ENCODE measurements at places on chromosomes 12 and 14.
A peak's percentile ranks its signal among the peaks of the same experiment; 100 is the strongest.

DNA sequence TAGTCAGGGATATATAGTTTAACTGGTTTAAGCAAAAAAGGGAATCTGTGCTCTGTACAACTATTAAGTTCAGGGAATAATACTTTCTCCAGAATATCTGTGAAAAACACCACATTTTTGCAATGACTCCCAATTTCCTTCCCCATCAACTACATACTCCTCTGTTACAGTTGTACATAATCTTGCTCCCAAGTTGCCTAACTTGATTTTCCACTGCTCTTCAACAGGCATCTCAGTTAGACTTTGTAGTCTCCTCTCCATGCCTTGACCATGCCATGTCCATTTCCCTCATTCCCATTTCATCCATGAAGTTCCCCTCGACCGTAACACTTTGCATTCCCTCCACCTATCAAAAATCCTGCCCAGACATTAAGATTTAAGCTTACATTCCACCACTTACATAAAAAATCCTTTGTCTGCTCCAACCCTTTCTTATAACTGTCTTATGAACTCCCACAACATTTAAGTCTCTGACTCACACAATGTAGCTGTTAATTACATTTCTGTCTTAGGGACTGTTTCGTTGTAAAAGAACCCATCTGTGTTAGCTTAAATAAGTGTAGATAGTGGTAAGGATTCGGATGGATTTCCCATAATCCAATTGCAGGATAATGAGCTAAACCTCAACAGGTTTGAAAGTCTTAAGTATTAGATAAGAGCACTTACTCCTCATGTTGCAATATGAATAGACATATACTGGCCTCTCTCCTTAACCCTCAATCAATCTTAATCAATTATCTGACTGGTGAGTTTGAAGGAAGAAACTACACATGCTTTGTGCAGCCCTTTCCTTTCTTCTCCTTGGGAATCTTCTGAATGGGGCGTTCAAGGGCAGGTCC lies 156.5 kb downstream of the PAWR start:
- no peak for DNase-seq

GRCh38 chr12:54082397-54082892 lies 28.8 kb downstream of the HOXC4 start:
- DNase-seq = no peak

DNA sequence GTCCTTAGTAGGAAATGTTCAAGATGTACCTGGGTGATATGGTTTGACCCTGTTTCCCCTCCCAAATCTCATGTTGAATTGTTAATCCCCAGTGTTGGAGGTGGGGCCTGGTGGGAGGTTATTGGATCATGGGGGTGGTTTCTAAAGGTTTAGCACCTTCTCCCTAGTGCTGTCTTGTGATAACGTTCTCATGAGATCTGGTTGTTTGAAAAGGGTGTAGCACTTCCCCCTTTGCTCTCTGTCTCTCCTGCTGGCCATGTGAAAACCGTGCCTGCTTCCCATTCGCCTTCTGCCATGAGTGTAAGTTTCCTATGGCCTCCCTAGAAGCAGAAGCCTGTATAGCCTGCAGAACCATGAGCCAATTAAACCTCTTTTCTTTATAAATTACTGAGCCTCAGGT lies 353.0 kb upstream of the SFSWAP start:
- DNase-seq = no peak

GRCh38 chr14:81450100-81450531 lies 50.0 kb upstream of the STON2 start:
- peak; percentile 68 for DNase-seq

GRCh38 chr12:131066886-131067490 lies 113.3 kb downstream of the ADGRD1 start:
- no peak for DNase-seq

DNA sequence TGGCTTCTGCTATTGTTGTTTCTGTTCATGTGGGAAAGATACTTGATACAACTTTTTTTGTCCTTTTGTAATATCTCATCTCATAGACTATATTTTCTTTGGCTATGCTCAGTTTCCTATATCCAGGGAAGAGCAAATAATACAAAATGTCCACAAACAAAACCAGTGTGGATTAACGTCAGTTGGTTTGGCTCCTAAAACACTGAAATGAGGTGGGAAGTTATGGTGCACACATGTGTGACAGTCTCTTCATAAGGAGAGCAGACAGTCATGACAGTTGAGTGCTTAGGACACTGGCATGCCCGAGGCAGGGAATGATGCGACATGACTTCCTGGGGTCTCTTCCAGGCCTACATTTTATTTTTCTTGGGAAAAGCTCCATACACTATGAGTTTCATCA lies 27.5 kb downstream of the RHOJ start:
- no peak for DNase-seq

GRCh38 chr12:95004610-95005009 lies 1.1 kb upstream of the NDUFA12 start:
- DNase-seq = no peak

DNA sequence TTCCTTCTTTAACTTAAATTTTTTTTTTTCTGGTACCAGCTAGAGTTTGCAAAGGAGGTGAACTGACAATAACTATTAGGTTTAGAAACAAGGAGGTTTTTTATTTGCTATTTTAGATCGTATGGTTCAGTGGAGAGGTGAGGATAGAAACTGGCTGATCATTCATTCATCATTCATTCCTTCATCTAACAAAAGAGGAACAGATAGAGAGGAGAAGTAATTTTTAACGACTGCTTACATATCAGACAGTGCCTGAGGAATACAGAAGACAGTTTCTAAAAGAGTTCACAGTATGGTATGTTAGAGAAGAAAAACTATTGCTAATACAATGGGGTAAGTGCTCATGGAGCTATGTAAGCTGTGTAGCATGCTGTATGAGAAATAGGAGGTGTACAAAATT lies 111.1 kb downstream of the ERC1 start:
- no peak for DNase-seq

DNA sequence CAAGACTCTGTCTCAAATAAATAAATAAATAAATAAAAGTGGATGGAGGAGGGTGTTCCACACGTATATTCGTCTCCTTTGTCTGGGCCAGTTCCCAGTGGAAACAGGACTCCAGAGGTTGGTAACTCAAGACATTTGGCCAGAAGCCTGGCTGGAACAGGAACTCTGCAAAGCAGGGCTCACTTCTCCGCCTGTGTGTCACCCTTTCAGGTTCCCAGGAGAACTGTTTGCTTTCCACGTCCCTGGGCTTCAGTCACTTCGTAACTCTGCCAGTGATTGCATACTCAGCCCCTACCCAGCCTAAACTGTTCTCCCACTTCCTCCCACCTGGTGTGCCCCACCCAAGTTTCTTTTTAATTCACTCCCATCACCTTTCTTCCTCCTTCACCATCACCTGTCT lies 7.0 kb upstream of the UBE2N start:
- no peak for DNase-seq

GRCh38 chr14:89445273-89445973 lies 28.4 kb upstream of the FOXN3 start:
- DNase-seq = no peak

GRCh38 chr12:27732281-27732680 lies 21.6 kb downstream of the MRPS35 start:
- DNase-seq = peak; percentile 5

- DNase-seq = no peak
Measured at GRCh38 chr14:22512106-22512814, 76.8 kb downstream of the DAD1 start.

DNA sequence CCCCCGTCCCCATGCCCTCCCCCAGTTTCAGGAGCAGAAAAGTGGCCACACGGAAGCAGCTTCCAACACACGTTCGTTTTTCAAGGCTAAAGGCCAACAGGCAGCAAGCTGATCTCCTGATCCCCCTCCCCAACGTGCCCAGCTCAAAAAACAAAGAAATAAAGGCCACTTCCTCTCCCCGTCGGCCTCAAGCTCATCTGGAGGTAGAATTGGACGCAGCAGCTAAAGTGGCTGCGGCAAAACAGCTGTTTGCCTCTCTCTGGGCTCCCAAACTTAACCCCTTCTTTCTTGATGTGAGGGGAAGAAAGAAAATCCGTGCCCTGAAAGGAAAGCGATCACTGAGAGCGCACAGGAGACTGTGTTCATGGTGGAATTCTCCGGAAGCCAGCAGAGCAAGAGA lies 66.3 kb downstream of the SCARB1 start:
- DNase-seq = no peak

DNA sequence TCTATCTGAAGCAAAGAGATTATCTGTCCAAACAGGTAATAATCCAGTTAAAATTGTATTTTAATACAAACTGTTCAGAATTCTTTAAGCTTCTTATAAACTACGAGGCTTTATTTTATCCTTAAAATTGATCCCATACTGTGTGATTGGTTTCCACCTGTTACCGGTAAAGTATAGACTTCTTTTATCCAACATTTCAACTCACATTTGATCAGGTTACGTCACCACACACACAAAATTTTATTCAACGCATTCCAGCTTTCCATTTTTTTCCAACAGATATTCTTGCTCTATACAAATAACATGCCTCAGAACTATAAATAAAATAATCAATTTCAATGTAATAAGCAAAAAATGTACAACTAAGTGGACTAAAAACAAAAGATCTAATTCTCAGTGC lies 4.5 kb downstream of the NOVA1 start:
- DNase-seq = no peak

- no peak for DNase-seq
Measured at GRCh38 chr14:79037593-79037992, 867.4 kb downstream of the NRXN3 start.

DNA sequence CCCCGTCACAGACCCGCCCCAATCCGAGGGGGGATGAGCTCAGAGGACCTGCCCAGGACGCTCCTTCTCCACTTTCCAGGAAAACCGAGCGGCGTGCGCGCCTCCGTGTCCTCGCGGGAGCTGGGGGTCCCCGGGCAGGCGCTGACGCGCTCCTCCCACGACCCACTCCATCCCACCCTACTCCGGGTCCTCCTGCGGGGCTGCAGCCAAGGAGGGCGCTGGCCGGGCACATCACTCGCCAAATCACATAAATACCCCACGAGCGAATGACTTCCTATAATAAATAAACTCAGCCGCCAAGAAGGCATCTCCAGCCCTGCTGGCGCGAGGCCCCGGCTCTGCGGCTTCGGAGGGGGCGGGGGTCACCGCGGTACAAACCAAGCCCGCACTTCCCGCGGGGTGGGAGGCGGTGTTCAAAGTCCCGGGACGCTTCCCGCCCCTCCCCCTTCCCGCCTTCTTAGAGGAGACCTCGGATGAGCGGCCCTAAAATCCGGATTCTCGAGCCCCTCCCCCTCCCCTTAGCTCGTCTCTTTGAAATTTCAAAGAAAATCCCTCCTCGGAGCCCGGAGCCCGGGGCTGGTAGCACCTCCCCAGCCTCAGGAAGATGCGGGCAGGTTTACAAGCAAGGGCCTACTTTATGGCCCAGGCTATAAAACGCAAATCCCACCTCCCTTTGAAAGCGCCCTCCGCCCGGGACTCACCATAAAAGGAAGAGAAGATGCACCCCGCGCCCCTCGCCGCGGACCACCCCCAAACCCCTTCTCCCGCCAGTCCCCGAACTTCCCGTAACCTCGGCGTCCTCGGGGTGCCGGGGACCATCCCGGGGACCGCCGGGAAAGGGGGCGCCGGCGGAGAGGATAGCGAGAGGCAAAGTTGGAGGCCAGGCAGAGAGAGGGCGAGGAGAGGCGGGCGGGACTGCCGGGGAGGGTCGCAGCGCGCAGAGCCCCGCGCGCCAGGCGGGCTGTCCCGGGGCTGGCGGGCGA lies 712 bp upstream of the FZD10 start:
- DNase-seq = peak; percentile 54

DNA sequence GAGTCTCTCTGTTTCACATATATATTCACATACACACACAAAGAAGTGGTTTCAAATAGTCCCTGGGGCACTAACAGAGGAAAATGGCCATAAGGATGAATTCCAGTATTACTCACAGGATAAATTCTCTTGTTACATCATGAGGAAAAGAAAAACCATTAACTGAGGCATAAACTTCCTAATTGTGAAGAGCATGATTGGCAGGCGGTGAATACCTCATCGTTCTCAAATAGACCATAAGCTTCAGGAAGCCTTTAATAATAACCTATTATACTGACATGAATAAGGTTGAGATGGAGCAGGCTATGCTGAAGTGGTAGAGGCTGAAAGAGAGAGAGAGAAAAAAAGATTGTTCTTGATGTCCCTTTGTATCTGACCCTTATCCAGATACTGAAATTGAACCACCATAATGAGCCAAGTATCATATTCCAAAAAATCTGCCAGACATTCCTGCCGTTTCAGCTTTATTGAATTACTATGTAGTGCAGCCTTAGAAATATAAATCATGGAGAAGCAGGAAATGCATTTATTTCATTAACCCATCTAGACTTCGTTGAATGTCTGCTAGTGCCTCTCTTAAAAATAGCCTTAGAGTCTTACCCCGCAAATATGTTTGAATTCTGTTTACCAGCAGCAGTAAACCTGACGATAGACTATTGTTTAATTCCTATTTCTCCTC lies 86.8 kb downstream of the NUAK1 start:
- DNase-seq = no peak

- DNase-seq = no peak
Measured at GRCh38 chr14:101360054-101360911, 201.0 kb upstream of the DIO3 start.

DNA sequence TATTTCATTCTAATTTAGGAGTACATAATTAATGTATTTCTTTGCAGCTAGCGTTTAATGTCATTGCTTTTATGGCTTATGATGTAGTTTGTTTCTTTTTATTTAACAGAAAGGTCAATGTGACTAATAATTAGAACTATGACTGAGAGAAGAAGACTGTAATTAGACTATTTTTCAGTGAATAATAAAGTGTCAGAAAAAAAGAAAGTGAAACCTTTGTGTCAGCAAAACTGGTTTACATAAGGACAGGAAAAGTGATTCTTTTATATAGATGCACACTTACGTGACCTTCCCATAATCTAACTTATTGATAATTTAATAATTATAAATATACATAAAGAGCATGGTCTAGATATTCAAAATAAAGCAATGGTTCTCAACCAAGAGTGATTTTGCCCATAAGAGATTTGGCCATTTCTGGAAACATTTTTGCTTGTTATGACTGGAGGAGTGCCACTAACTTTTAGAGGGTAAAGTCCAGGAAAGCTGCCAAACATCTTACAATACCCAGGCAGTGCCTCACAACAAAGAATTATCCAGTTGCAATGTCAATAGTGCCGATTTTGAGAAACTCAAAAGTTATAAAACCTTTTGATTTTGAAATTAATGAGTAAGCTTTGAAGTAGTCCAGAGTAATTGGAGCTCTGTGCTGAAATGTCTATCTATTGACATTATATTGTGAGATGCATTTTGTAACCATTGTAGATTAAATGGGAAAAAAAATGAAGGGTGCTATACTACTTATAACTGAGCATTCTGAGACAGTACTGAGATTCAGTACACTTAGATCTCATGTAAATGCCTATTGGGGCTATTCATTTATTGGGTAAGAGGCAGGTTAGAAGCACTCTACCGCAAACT lies 227.1 kb downstream of the C12orf50 start:
- DNase-seq = no peak

- DNase-seq = no peak
Measured at GRCh38 chr14:22561366-22561660, 27.7 kb downstream of the DAD1 start.
